Colonic mucosa (tissue), 4 donors: ENCODE measurements at places on chromosomes 5 and 9. TPM values are rescaled to one million over a fixed set of nuclear protein-coding genes. Genes with fewer than 3 reads are reported as not detected.

DNA sequence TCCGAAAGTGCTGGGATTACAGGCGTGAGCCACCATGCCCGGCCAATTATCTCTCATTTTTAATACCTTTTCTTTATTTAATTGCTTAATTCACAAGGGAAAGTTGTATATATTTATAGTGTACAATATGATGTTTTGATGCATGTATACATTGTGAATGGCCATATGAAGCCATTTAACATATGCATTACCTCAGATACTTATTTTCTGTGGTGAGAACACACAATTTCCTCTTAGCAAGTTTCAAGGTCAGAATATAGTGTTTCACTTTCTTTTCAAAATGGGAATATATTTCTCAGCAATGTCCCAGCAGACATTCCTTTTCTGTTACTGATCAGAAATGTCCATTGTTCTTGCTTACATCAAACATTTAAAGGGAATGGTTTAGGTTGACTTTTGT is 1596.3 kb downstream of the MAT2B start:
- DNase-seq = no peak

GRCh38 chr5:99247346-99247745 is 318.5 kb upstream of the CHD1 start:
- DNase-seq = no peak

- no peak for DNase-seq
Measured at GRCh38 chr5:90640484-90641059, 82.0 kb downstream of the ADGRV1 start.

DNA sequence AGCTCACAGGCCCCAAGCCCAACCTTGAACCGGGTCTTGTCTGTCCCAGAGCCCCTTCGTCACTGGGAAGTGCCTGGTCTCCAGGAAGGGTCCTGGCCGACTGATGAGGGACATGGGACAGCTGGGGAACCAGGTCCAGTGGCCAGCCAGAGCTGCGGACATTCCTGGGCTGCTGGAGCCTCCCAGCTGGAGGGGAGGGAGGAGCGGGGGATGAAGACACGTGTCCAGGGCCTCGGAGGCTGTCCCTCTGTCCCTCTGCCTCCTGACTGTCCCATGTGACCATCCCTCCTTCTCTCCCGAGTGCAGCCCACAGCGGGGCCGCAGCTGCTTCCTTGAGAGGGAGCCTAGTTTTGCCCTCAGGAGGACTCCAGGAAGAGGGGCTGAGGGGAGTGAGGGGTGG is 41.7 kb upstream of the UBAC1 start:
- no peak for DNase-seq

GRCh38 chr9:117963493-117964090 is 259.4 kb downstream of the TLR4 start:
- DNase-seq = no peak

DNA sequence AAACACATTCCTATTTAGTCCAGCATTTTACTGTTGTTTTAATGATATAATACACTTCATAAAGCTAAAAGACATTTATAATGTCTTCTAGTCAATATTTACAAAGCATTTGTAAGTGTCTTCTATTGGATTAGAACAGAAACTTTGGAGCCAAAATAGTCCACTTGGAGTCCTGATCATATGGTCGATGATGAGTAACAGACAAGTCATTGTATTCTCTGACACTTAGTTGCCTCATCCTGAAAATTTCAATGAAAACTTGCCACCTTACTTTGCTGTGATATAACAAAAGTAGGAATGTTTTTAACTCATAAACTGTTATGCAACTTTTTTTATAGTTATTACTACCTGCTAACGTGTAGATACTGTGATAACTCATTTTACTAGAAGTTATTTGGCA is 132.5 kb downstream of the GABRB2 start:
- DNase-seq = no peak

- no peak for DNase-seq
Measured at GRCh38 chr5:100772548-100772947, 130.5 kb downstream of the ST8SIA4 start.

GRCh38 chr5:75622564-75622963 is 11.3 kb downstream of the ANKDD1B start:
- peak; percentile 58 for DNase-seq

DNA sequence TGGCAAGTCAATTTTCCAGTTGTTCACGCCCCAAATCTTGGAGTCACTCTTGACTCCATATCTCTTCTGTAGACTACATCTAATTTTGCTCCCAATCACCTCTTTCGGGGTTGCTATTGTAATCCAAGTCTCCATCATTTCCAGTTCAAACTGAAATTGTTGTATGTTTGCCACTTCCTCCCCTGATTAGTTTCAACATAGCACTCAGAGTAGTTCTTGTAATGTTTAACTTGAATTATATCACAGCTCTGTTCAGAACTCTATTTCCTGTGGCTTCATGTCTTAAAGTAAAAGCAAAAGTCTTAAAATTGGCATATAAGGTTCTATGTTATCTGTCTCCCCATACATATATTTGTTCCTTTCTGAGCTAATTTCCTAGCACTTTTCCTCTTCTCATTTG is 348.5 kb upstream of the RIOK2 start:
- no peak for DNase-seq

DNA sequence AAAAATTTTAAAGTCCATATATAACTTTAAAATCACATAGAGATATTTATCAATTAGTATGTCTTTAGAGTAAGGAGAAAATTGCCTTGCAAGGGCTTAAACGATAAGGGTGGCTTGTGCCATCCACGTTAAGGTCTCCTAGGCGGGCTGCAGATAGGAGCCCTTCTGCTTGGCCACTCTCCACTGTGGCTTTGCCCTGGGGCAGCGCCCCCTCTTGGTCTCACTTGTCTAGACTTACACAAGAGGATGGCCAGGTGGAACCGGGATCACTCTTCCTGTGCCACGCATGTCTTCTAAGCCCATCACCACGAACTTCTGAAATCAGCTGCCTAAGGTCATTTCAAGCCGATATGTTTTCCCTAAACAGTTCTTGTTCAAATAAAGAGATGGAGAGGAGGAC is 2.9 kb downstream of the FPGS start:
- DNase-seq = peak; percentile 49

DNA sequence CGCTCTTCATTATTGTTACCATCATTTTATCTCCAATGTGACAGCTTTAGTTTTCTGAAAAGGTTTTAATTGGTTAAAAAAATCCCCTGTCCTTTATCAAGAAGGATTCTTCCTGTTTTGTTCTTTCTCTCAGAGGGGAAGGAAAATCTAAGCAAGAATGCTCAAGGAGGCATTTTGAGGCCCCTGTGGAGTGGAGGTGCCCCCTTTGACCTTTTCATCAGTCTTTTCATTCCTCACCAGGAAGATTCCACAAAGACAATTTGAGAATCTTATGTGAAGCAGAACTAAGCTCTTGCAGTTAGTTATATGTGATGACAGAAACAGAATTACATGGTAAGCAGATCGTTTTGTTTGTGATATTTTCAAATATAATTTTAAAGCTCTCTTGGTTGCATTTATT is 489.6 kb downstream of the MAN2A1 start:
- DNase-seq = no peak

- no peak for DNase-seq
Measured at GRCh38 chr5:94847019-94847418, 228.6 kb downstream of the SLF1 start.

- DNase-seq = no peak
Measured at GRCh38 chr9:38227656-38228055, 158.6 kb upstream of the SHB start.

DNA sequence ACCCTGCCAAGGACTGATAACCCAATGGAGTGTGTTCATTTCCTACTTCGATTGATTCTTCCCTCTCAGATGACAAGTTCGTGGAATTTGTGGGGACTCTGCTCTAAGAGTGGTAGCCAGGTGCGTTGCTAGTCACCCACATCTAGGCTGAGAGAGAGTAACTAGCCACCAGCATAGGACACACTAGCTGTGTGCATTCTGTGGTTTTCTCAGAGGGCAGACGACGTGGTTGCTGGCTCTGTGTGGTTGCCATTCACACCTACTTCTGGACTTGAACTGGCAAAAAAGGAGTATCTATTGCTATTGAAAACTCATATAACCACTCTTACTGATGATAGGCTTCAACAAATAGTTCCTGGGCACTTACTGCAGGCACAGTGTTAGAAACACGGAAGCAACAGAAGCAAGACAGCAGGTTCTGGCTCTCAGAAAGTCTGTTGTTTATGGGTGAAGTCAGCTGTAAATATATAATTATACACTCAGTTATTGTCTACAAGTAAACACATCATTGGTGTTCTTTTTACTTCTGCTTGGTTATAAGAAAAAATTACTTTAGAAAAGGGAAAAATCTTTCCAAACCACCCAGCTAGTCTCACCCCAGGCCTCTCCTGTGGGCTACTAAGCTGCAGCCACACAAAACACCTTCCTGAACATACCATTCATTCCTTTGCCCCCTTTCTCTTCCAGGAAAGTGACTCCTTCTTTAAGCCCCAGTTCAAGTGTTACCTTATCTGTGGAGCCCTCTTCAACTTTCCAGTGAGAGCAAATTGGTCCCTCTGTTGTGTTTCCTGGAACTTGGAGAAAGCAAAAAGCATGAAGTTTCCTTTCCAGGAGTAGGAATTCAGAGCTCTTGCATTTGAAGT is 151.1 kb upstream of the HAPLN1 start:
- no peak for DNase-seq

DNA sequence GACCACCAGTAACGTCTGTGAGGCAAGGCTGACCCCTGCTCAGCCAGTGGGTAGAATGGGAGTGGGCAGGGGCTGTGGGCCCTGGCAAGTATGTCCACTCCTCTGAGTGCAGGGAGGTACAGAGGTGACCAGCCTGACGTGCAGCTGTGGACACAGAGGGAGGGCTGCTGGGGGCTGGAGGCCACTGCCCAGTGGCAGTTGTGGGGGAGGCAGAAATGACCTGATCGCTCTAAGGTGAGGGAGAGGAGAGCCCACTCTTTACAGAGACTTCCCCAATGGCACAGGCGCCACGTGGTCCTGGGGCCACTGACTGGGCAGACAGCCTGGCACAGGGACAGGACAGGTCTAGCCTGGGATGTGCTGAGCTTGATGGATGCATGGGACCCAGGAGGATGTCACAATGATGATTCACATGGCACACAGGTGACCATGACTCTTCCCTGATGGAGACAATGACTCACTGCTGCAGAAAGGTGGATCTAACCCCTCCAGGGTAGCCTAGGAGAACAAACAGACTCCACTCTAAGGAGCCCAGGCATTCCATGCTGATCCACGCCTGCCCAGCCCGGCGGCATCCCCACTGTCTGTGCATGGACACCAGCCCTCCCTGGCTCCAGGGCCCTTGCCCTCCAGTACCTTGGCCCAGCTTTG is 7.7 kb downstream of the LPCAT1 start:
- no peak for DNase-seq

DNA sequence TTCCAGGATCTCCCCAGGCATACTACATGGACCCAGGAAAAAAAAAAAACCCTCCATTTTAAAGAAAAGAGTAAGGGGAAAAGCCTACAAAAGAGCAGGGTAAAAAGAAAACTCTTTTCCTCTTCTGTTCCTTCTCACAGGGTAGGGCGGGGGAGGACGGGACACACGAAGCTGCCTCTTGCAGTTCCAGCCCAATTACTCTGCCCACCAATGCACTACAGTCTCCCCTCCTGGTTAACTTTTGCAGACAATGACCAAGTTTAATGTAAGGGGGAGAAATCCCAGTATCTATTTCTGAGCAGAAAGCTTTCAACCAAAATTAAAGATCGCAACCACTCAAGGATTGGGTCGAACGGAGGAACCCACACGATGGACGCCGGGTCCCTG is 1.3 kb downstream of the BRD3 start:
- no peak for DNase-seq

DNA sequence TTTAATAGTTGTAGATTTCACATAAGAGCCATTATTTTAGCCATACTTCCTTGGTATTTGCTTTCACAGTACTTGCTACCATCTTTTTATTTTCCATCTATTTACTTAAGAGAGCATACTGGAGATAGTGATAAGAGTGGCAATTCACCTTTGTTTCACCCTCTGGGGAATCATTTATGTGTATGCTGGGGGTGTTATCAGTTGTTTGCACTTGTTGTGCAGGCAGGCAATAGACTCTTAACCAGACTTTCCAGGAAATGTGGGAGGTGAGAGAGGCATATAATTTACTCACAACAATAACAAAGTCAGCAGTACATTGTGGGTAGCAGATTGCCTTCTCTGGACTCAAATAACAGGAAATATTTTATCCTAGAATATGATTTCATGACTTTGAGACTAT is 1018.3 kb downstream of the CDH12 start:
- DNase-seq = no peak

DNA sequence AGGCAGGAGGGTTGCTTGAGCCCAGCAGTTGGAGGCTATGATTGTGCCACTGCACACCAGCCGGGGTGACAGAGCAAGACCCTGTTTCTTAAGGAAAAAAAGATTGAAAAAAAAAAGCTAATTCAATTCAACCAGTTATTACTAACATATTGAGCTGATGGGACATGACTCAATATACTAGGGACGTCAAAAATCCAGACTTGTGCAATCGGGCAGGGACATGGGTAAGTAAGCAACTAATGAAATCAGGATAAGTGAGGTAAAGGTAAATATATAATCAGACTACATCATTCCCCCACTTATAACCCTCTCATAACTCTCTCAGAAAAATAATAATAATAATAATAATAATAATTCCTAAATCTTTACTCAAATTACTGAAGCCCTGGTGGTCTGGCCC is 975 bp upstream of the HAVCR1 start:
- no peak for DNase-seq

- DNase-seq = no peak
Measured at GRCh38 chr5:116532762-116533525, 41.7 kb downstream of the SEMA6A start.

DNA sequence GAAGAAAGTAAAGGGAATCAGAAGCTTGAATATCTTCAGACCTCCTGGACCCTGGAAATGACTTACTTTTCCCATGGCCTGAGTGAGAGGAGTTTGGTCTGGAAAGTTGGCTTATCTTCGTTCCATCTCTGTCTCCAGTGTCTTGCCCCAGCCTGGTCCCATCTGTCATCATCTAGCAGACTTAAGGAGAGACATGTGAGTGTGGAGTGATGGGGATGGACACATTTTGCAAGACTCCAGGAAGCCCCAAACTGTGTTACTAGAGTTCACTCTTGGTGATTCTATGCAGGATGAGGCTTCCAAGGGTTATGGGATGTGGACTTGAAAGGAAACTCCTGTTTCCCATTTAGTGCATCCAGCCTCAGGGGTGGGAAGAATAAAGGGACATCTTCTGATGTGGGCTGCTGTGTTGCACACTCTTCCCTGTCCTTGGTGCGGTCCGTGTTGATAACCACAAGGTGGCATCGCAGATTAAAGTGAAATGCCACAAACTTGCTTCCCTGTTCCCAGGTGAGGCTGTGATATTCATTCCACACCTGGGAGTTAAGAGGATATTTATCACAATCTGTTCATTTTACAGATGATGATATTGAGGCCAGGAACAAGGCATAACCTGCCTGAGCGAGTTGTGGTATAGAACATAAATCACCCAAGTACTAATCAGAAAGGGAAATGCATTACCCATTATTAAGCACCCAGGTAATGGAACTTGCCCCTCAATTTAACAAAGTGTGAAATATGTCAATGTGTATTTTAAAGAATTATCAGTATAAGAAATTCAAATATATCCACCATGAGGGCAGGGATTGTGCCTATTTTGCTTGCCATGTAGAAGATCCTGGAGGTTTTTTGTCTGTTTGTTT is 269.9 kb upstream of the PAPPA start:
- peak; percentile 23 for DNase-seq

ORM2 gene
- not detected for total RNA-seq

MRPL50 gene
- 9.5 TPM for total RNA-seq

HNRNPAB gene
- total RNA-seq = 385 TPM

SLC24A2 gene
- total RNA-seq = 0.05 TPM

NEUROG1 gene
- not detected for total RNA-seq

IL17B gene
- 0.42 TPM for total RNA-seq

STKLD1 gene
- total RNA-seq = not detected

SAP30L gene
- 47.0 TPM for total RNA-seq

AK8 gene
- total RNA-seq = 0.59 TPM
